EL (cell line): ENCODE measurements at places on chromosomes 7 and 10.

DNA sequence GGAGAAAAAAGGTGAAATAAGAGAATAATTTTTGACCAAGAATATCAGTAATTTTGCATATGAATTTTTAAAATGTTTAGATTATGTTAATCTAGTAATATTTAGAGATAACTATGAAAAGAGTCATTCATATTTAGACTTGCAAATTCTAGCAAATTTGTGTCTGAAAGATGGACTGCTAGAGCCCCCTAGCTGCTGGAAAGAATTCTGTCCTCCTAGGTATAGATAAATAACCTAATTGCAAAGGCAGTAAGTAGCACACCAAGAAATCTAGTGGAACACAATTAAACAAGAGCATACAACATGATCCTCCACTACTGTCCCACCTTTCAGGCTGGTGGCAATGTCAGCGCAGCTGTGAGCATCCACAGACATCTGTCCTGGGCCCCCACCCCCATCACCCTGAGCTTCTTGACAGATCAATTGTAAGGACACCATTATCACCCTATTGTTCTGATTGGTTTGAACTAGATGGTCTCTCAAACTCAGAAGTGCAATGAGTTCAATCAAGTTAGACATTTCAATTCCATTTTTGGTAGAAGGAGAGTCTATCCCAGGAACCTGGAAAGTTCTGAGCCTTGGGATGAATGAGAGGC is 15.0 kb upstream of the GFRA1 start:
- DNase-seq = peak; percentile 67

DNA sequence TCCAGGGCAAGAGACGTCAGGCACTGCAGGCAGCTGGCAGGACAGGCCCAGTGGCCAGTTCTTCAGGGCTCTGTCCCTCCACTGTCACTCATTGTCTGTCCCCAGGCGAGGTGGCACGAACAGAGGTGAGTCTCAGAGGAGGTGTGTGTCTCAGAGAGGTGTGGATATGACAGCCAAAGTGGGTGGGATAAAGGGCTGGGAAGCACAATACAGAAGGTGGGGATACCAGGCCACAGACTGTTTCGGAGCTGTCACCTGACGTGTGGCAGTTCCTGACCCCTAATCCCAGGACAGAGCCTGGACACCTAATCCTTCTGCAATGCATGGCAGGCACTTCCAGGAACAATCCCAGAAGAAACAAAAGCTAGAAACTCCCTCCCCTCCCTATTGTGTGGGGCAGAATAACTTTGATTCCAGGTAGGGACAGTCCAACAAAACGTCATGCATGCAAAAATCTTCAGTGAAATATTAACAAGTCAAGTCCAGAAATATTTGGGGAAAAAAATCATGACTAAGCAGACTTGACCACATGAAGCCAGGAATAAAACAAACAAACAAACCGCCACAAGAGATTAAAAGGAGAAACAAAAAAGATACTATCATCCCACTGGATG is 11.6 kb downstream of the KLRG2 start:
- DNase-seq = peak; percentile 26

DNA sequence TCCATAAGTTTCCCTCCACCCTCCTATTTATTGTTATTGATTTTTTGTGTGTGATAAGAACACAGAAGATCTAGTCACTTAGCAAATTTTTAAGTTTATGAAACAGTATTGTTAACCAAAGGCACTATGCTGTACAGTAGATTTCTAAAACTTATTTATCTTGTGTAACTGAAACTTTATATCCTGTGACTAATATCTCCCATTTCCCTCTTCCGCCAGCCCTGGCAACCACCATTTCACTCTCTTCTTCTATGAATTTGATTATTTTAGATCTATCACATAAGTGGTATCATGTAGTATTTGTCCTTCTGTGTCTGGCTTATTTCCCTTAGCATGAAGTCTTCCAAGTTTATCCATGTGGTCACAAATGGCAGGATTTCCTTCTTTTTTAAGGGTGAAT is 144.3 kb upstream of the INHBA start:
- DNase-seq = no peak

GRCh38 chr10:75111907-75112679 is 637 bp downstream of the SAMD8 start:
- peak; percentile 71 for DNase-seq

DNA sequence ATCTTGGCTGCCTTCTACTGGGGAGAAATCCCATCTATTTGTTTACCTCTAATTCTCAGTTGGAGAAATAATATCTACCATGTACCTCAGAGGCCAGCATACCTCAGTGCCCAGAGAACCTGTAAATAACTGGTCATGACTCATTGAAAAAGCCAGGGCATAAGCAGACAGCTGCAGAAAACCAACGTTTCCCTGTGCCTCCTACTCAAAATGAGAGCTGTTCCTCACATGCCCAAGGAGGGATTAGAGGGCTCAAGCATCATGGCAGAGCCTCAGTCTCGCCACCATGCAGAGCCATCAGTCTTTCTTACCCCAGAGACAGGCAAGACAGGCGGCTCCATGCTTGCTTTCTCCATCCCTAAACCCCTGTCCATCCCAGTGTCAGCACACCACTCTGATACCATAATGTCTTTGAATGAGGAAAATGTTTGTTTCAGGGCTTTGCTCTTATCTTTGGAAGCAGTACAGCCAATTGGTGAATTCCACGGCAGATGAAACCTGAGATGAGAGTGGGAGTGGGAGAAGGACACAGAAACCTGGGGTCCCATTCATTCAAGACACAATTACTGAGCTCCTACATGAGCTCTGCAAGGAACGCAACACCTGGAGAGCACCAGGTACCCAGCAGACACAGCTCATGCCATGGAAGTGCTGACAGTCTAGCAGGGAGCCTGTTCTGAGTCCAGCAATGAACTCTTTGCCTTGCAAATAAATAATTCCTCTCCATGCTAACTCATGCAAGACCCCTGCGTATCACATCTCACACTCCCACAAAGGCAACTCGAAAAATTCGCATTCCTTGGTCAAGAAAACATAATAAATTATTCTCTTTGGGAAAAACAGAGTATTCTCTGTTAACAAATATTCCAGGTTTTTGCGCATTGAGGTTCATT is 21.1 kb downstream of the PON1 start:
- DNase-seq = no peak
